Occipital lobe (tissue), 3 donors: ENCODE measurements at places on chromosomes 12 and 14.

GRCh38 chr12:46499901-46500300, 127.3 kb upstream of the SLC38A2 start:
- DNase-seq, result no peak

- DNase-seq, result no peak
These were observed 51.6 kb downstream of the FAM186A start for GRCh38 chr12:50344775-50345174.

DNA sequence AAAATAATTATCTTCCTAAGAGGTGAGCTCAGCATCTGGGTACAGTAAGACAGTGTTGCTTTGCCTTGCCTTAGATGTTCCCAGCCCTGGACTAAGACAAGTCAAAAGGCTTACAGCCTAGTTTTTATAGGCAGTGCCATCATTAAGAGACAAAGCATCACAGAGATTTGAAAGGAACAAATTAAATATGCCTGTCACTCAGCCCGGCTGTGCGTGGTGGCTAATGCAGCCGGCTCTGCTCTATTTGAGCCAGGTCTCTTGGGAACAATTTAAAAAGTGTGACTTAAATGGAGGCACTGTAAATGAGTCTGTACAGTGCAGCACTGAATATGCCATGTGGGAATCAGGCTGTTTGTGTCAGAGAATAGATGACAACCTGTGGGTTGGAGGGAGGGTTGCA, 1687.4 kb upstream of the FLRT2 start:
- DNase-seq, result no peak

- no peak for DNase-seq
These were observed 154.9 kb upstream of the ATP2B1 start for GRCh38 chr12:89863493-89863938.

- DNase-seq, result no peak
These were observed 190.2 kb downstream of the ANO4 start for GRCh38 chr12:100984796-100985195.

DNA sequence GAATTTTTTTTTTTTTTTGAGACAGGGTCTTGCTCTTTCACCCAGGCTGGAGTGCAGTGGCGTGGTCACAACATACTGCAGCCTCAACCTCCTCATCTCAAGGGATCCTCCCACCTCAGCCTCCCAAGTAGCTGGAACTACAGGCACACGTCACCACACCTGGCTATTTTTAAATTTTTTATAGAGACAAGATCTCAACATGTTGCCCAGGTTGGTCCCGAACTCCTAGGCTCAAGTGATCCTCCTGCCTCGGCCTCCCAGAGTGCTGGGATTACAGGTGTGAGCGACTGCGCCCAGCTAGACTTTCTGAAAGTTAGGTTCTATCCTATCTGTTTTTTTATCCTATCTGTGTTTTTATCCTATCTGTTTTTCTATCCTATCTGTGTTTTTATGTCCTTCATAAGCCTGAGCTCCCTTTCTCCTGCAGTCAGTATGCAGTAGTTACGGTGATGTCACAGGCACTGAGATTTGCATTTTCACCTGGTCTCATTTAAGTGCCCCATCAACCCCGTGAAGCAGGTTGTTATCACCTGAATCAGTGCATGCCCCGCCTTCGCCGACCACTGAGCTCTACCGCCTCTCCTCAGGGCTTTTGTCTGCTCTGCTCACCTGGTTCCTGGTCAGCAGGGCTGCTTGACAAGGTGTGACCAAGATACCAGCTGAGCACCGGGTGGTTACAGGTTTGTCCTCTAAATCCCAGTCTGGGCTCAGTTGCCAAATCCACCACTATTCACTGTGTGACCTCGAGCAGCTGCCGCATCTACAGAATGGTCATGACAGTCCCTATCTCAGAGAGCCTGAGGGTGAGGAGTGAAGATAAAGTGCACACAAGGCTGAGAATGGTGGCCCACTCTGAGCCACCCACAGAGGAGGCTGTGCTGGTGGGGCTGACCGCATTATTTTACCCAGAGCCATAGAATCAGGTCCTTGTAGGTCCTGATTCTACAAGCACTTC, 33.1 kb downstream of the SYNDIG1L start:
- no peak for DNase-seq

- DNase-seq, result no peak
These were observed 1766.9 kb upstream of the SEL1L start for GRCh38 chr14:83300476-83301064.

GRCh38 chr14:103569408-103569807, 6.6 kb downstream of the COA8 start:
- no peak for DNase-seq

DNA sequence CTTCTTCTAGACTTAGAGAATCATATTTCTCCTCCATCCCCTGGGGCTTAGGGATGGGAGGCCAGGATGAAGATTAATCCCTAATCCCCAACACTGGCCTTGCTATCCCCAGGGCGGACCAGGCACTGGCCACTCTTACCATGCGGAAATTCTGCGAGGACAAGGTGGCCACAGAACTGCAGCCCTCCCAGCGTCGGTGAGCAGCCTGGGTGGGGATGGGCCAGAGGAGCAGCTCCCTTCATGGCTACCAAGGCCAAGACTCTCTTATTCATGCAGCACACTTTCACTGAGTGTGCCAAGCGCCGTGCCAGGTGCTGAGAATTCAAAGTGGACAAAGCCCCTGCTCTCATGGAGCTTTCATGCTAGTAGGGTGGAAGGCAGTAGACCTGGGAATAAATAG, 7.0 kb downstream of the TNS2 start:
- no peak for DNase-seq

GRCh38 chr12:121748218-121748570, 35.6 kb downstream of the TMEM120B start:
- DNase-seq, result no peak

DNA sequence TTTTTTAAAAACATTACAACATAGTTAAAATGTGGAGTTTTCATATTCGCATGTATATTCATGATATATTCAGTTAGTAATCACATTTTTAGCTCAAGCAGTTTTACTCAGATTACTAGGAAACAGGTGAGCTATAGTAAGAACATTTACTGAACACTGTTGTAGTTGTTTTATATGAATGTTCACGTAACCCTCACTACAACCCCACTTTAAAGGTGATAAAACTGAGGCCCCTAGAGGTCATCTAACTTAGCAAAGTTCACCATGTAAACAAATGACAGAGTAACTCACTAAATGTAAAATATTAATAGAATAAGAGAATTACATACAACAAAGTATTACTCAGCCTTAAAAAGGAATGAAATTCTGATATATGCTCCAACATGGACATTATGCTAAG, 26.0 kb downstream of the RPAP3 start:
- DNase-seq, result no peak

- no peak for DNase-seq
These were observed 502.7 kb downstream of the BCL11B start for GRCh38 chr14:98769326-98769725.

- no peak for DNase-seq
These were observed 1.6 kb upstream of the C1RL start for GRCh38 chr12:7110661-7111060.

GRCh38 chr12:100908501-100908900, 113.9 kb downstream of the ANO4 start:
- no peak for DNase-seq

GRCh38 chr14:68082698-68083291, 263.2 kb downstream of the RAD51B start:
- DNase-seq, result no peak

DNA sequence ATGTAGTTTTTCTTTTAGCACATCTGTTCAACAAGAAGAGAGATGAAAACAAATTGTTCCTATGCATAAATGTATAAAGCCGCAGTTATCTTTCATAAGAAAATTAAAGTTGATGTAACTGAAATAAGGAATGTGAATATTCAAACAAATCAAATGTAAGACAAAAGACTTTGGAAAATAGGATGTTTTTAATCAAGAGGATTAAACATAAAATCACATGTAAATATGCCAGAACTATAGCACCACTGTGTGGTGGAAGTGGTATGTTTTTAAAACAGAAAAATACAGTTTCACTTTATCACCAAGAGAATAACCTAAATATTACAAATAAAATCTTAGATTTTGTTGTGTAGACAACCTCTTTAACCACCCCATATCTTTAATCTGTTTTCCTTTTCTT, 40.4 kb downstream of the CAPS2 start:
- no peak for DNase-seq

- DNase-seq, result no peak
These were observed 412.8 kb upstream of the TBX3 start for GRCh38 chr12:115096588-115097397.

DNA sequence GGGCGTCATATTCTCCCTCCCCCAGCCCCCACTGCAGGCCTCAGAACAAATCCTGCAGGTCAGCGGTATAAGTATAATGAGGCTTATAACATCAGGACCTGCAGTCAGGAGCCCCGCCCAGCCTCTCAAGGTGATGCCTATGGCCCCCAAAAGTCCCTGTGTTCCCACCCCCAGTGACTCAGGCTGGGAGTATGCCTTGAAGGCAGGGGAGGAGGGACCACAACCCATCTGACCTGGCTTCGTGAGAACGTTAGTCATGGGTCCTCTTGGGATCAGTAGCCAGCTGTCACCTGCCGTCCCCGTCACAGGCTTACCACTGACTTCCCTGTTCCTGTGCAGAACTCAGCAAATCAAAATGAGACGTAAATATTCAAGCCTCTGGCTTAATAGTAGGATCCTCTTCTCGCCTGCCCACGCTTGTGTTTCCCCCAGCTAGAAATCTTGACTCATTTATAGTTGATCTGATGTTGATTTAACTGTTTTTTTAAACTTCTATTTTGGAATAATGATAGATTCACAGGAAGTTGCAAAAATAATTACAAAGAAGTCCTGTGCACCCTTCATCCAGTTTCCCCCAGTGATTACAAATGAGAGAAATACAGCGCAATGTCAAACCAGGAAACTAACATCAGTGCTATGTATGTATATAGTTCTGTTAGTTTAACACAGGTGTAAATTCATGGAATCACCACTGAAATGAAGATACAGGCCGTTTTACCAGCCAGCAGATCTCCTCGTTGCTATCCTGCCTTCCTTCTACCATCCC, 107.5 kb downstream of the ADGRD1 start:
- no peak for DNase-seq

DNA sequence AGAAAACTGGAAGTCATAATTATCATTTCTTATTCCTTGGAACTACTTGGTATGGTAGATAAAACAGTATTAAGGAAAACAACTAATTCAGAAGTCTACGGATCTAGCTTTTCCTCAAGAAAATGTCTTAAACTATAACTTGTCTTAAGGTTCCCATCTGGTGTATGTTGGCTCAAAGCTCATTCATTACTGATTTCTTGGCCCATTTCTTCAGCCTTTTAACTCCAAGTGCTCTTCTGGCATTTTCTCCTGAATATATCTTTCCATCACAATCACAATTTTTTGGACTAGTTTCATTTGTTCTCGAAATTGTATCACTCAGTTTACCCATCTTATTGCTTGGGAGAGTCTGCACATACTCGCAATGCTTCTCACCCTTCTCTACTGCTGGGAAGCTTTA, 150.1 kb downstream of the C12orf50 start:
- DNase-seq, result no peak

GRCh38 chr12:120649442-120650232, 9.2 kb downstream of the CABP1 start:
- DNase-seq, result peak; percentile 52

DNA sequence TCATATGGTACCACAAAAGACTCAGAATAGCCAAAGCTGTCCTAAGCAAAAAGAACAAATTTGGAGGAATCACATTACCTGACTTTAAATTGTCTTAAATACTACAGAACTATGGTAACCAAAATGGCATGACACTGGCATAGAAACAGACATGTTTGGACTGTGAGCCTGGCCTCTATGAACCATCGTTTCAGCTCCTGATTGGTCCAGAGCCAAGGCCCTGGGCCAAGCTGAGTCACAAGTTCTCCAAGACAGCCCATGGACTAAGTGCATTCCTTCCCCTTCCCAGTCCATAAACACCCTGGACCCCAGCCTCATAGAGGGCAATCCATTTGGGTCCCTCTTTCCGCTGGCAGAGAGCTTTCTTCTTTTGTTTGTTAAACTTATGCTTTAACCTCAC, 12.1 kb upstream of the PRR4 start:
- no peak for DNase-seq

GRCh38 chr12:75818863-75819262, 212.7 kb downstream of the PHLDA1 start:
- no peak for DNase-seq

DNA sequence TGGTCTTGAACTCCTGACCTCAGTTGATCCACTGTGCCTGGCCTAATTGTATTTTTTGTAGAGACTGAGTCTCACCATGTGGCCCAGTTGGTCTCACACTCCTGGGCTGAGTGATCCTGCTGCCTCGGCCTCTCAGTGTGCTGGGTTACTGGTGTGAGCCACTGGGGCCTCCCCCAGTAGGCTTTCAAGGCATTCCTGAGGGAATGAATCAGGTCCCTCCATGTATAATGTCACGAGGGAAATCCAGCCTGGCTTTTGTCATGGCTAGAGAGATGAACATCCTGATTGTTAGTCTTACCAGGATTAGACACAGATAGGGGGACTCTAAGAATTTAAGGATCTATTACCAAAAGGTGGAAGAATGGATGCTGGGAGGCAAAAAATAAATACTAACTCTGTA, 51.9 kb downstream of the CPSF2 start:
- DNase-seq, result no peak

DNA sequence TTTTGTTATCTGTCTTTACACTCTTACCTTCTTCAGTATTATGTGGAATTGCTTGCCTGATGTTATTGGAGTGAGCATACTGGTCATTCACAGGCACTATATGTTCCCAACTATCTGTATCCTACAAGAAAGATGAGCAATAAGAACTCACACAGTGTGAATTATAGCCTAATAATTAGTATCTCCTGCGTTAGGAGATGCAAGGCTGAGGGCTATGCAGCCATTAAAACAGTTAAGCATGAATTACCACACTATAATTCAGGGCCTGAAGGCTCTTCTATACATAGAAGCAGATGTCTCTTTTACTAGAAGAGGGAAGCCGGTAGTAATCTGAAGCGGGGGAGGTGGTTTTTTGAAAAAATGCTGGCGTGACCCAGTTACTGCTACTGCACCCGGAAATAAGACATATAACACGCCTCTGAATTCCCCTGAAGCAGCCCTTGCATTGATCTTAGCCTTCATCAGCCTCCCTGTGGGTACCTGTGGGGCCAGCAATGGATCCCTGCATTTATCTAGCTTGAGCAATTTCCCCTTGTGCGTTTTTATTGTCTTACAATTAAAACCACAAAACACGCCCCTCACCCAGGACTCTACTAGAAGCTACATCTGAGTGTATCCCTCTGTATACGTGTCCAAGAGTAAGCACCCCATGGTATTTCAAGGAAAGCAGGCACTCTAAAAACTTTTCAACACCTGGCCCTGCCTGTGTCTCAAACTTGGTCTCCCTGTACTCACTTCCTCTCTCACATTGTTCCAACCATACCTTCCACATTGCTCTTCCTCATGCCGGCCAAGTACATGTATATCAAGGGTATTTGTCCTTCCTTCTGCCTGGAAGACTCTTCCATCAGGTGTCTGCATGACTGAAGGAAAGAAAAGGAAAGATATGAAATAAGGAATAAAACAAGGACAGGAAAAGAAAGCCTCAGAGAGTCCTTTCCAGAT, 210.9 kb upstream of the ARID2 start:
- DNase-seq, result no peak
